ENCODE measurements at places on chromosomes 3 and 15.

GRCh38 chr15:62945063-62945462 lies 97.5 kb upstream of the TPM1 start:
- no peak for DNase-seq

DNA sequence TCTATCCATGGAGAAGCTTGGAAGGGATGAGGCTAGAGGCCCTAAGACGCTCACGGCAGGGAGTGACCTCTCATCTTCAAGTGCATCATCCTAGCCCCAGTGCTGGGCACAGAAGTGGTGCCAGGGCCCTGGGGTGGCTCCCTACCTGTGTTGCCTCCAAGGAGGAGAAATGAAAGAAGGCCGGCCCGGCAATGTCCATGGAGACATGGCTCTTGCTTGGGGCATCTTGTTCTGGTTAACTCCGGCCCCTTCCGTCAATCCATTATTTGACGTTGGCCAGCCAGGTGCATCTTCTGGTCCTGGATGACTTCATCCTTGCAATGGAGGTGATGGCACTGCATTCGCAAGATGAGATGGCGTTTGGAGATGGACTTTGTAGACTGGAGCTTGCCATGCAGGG lies 83.2 kb upstream of the ALDH1L1 start:
- DNase-seq = no peak

DNA sequence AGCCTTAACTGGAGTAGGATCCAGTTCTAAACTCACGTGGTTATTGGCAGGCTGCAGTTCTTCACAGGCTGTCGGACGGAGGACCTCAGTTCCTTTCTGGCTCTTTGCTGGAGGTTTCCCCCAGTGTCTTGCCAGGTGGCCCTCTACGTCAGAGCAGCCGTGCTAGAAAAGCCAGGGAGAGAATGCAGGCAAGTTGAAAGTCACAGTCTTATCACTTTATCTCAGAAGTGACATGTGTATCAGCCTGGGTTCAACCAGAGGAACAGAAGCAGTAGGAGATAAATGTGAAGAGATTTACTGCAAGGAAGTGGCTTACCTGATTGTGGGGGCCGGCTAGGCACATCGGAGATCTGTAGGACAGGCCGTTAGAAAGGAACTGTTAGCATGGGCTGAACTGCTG lies 125.3 kb upstream of the BNIP2 start:
- no peak for DNase-seq

DNA sequence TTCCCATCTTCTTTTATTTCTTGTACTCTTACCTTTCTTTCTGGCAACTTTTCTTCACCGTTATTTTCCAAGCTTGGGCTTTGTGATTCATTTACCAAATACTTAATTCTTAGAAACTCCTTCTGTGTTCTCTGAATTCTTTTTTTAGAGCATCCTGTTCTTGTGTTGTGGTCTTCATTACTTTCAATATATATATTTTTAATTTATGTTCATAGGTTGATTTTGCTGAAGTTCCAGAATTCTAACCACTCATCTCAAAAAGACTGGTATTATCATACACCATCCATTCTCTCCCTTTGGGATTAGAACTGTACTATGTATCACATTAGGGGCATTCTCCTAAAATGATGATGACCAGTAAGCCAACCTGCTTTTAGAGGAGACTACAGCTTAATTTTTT lies 362.3 kb upstream of the CBLB start:
- DNase-seq = no peak

GRCh38 chr15:90104551-90104950 lies 2.3 kb upstream of the IDH2 start:
- no peak for DNase-seq

DNA sequence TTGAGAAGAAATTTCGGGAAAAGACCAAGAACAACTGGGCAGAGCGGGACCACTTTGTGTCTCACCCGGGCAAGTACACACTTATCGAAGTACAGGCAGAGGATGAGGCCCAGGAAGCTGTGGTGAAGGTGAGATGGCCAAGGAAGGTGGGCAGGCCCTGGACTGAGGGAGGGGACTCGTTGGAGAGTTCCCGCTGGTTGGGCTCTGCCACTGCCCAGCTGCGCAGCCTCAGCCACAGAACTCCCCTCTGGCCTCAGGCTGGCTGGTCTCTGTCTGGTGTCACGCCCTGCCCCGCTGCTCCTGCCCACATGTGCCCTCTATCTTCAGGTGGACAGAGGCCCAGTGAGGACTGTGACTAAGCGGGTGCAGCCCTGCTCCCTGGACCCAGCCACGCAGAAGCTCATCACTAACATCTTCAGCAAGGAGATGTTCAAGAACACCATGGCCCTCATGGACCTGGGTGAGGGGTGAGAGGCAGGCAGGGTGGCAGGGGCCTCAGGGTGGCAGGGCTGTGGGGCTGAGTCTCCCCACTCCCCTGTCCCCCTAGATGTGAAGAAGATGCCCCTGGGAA lies 2.4 kb downstream of the PARP3 start:
- no peak for DNase-seq

DNA sequence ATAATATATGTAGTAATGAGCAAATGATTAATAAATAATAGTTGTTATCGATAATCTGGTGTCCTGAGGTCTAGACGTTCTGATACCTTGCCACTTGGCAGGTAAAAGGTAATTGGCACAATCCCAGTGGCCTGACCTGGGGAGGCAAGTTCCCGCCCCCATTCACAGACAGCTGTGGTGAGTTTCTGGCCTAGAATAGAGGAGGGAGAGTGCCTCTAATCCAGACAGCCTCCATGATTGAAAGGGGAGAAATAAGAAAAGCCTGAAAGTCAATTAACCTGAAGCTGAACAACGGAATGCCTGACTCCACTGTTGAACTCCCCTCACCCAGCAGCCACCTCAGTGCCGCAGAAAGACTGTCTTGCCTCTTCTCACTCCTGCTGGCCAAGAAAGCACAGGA lies 38.1 kb upstream of the SV2B start:
- no peak for DNase-seq

DNA sequence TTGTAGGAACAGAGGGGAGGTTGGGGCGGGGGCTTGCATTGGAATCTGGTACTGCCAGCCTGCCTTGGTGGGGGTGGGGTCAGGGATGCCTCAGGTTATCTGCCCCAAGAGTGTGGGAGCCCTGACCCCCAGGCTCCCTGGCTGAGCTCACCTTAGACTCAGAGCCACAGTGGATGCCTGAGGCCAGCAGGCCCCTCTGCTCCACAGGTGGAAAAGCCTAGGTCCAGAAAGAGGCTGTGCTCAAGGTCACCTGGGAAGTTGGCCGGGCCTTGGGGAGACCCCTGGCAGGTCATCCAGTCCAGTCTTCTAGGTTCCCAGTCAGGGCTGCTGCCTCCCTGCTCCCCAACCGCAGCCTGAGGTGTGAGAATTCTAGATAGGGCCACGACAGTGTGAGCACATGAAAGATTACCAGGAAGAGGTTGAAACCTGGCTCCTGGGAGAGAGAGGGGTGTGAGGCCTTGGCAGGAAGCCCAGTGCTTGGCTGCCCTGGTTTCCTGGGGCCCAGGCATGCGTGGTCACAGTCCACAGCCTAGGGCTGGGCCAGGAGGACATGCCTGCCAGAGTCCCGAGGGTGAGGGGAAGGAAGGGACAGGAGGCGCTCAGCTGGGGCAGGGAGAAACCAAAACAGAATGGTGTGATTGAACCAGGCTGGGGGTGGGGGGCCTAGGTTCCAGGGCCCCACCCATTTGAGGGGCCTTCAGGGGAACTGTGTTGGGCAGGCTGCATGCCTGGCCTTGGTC lies 4.9 kb downstream of the HDAC11 start:
- no peak for DNase-seq

- DNase-seq = no peak
Measured at GRCh38 chr15:51970132-51970817, 1.3 kb downstream of the LEO1 start.

DNA sequence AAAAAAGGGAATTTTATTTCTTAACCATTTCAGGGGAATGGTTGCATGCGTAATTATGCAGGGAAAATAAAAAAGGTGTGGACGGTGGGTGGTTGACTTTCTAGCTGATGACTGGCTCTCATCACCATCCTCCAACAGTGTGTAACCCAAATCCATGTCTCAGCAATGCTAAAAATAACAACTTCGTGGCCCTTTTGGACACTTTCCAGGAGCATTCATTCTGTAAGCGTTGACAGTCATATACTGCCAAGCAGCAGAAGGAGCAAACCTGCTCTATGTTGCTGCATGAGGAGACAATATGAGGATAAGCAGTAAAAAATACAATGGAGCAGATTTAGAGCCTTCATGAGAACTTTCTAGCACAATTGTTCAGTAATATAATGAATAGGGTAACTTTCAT lies 189.1 kb downstream of the ANXA2 start:
- no peak for DNase-seq

- no peak for DNase-seq
Measured at GRCh38 chr15:60389261-60390077, 8.3 kb downstream of the ANXA2 start.

- no peak for DNase-seq
Measured at GRCh38 chr3:184037816-184038215, 6.3 kb downstream of the HTR3D start.

GRCh38 chr15:65772930-65773329 lies 19.2 kb downstream of the DENND4A start:
- no peak for DNase-seq

DNA sequence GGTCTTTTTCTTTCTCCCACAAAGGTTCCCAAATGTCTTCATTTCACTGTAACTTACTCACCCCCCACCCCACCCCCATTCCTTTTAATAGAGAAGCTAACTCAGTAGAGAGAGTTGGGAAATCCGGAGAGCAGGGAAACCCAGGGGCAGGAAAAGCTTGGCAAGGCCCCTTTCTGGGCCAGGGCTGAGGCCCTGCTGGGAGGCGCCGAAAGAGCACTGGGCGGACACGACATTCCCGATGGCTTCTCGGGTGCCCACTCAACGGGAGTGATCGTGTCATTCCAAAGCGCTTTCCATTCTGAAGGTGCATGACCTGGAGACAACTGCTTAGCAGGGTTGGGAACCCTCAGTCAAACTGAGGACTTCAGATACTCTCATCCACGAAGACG lies 1.6 kb upstream of the DALRD3 start:
- DNase-seq = no peak

GRCh38 chr3:182124187-182124586 lies 412.5 kb downstream of the SOX2 start:
- DNase-seq = no peak

DNA sequence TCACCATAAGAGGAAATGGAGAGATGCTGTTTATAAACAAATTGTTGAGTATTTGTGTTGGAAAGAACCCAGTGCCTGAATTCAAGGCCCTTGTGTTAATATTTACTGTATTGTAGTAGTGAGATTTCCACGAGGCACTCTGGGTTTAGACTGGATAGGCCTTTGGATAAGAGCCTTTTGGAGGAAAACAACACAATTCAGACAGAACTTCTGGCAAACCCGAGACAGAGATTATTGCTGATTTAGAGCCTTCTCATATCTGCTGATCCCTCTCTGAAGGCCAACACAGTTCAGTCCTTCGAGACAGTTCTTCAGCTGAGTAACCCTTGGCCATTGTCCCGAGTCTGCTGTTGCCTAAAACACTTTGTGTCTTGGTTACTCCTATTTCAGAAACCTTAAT lies 55.7 kb downstream of the LMCD1 start:
- no peak for DNase-seq

GRCh38 chr3:11272906-11273574 lies 843 bp downstream of the ATG7 start:
- no peak for DNase-seq

- DNase-seq = no peak
Measured at GRCh38 chr15:32690941-32691688, 26.7 kb upstream of the GREM1 start.

- no peak for DNase-seq
Measured at GRCh38 chr3:126480861-126481260, 5.2 kb upstream of the ZXDC start.

- DNase-seq = no peak
Measured at GRCh38 chr3:183123891-183124290, 24.6 kb upstream of the MCCC1 start.

DNA sequence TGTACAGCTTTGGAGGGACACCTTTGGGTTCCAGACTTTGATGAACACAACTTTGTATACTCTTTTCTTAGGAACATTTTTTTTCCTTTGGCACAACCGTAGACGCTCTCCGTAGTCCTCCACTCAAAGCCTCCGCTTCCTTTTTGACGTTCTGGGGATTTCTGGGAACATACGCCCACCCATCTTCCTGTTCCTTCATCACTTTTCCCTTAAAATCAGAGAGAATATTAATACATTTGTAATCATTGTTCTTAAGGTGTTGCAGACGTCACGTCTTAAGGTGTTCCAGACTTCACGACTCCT lies 405 bp upstream of the SPG21 start:
- no peak for DNase-seq

DNA sequence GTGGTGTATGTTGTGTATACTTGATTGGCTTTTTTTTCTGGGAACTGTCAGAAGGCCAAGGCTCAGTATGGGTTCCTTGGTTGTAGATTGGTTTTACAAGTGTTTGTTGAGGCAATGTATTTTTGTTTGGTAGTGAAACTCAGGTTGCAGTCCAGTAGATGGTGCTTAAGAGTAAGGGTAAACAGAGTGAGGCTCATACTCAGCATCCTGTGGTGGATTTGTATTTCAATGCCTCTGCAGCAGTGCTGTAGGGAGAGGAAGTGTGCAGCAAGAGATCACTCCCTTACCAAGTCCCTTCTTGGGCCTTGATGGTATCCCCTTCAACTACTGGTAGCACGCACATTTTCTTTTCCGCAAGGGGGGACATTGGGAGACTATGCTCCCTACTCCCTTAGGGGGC lies 428.5 kb upstream of the CNTN3 start:
- no peak for DNase-seq

GRCh38 chr15:53454843-53455721 lies 304.4 kb downstream of the WDR72 start:
- DNase-seq = no peak

GRCh38 chr3:177196008-177196455 lies 1.2 kb downstream of the TBL1XR1 start:
- DNase-seq = no peak

DNA sequence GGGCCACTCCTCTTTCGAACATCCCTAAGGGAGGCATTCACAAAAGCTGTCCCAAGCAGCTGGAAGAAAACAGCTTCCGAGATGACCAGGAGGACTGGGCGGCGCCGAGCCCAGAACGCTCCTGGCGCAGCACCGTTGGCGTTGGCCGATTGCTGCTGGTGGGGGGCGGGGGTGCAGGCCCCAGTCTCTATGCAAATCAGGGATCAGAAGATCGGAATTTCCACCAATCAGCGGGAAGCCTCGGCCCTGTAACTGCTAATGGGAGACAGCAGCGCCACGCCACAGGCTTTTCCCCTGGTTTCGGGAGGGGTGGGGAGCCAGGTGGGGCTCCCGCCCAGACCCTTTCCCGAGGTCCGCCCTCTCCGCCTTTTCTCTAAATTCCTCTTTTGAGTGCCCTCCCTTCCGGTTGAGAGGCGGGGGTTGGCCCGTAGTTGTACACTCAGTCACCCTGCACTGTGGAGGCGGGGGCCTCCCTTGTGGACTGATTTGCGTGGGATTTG lies 27.0 kb downstream of the HMCES start:
- DNase-seq = no peak

DNA sequence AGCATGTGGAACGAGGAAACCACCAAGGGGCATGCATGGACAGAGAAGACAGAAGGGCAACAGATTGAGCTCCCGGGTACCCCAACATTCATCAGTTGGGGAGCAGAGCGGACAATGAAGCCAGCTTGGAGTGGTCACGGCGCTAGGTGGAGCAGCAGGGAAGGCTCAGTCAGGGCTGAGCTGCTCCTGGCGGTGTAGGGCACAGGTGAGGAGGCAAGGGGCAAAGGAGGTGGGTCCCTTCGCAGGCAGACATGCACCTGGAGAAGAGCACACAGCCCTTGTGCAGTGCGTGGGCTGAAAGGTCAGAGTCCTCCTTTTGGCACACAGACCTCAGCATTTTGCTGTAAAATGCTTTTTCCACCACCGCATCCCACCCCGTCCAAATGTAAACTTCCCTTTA lies 90.0 kb upstream of the SLC6A6 start:
- no peak for DNase-seq

All from stimulated activated CD8-positive, alpha-beta memory T cell treated with anti-CD3 and anti-CD28 coated beads, Interleukin-2, amount 100 ng/mL, for 1 hour (primary cell).